ENCODE measurements at places on chromosomes 5 and 9. TPM values are rescaled to one million over a fixed set of nuclear protein-coding genes. Genes with fewer than 3 reads are reported as not detected.

The SLC45A2 gene
- total RNA-seq: not detected

The CCDC192 gene
- not detected for total RNA-seq

The GPX3 gene
- total RNA-seq: 3.9 TPM

The PTPRD gene
- total RNA-seq: 7.1 TPM

DNA sequence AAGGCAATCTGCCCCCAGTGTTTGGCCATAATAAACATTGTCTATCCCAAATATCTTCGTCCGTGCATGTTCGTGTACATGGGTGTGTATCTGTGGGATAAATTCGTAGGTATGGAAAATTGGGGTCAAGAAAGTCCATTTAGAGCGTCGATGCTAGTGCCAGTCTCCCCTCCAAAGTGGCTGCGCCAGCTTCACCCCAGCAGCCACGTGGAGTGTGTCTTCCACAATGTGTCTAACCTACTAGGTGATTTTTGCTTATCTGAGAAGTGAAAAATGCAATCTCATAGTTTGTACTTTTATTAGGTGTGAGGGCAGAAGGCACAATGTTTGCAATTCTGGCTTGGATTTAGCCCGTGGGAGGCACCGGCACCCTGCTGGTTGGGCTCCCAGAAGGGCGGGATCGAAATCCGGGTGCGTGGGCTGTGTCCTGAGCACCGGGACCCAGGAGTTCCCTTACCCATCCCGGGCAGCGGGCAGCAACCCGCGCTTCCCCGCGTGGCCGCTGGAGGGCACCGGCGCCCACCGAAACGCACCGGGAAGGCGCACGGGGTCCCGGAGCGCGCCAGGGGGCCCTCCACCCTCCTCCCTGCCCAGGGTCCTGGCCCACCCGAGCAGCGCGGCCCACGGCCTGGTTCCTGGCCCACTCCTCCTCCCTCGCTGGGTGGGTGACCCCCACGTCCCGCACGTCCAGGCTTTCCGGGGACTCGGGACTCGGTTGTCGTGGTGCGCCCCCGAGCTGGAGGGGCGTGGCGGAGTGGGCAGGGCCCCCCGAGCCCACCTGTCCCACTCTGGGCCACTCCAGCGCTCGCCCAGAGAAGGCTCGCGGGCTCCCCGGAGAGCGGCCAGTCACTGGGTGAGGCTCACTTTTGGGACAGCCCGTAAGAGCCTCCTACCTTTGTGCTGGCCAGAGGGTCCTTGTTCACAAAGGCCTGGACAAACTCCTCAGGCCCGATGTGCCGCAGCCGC, 55.4 kb upstream of the RNF130 start:
- DNase-seq: peak; percentile 7

- DNase-seq: peak; percentile 24
Measured at GRCh38 chr5:163439092-163439425, 1.7 kb downstream of the CCNG1 start.

DNA sequence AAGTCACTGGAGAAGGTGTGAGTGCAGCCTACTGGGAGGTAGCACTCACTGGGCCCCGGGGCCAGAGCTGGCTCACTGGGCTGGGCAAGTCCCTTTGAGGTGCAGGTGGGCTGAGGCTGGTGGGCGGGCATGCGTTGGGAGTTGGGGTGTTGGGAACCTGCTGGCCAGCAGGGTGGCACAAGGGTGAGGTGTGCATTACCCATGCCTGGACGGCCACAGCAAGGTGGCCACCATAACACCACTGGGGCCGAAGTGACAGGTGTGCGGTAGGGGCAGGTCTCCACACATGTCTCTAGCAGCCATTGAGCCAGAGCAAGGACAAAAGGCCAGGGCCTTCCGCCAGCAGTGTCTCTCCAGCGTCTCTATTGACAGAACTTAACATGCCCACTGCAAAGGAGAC, 22.6 kb downstream of the PRRT1B start:
- no peak for DNase-seq

- peak; percentile 88 for DNase-seq
Measured at GRCh38 chr9:137482094-137482781, 23.1 kb upstream of the NSMF start.
